ENCODE measurements at places on chromosomes 7 and 10.

- DNase-seq, result no peak
Observed at GRCh38 chr10:69960988-69961880, 91.4 kb upstream of the MACROH2A2 start.

DNA sequence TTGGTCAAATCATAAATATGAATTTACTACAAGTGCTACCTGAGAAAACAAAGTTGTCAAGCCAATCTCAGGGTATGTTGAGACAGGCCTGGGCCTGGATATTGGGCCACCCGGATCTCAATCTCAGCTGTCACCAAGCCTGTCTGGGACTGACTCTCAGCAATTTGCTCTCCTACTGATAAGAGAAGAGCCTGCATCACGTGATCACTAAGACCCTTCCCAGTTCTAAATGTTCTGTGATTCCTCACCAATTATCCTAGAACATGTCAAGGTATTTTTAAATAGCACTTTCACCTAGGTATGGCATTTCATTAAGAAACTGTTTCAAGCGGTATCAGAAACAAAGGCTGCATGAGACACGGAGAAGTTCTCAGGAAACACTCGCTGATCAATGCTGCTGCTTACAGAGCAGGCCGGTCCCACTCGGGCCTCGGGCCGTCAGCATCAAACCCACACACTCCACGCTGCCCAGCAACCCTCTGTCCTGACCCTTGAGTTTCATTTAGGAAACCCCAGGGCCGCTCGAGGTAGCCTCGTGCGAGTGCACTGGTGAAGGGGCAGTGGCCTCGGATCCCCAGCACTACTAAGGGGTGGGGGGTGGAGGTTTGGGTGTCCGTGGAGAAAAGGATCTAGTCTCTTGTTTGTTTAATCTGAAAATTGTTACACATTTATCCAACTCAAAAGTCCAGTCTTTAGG, 4.1 kb downstream of the KLF6 start:
- no peak for DNase-seq

DNA sequence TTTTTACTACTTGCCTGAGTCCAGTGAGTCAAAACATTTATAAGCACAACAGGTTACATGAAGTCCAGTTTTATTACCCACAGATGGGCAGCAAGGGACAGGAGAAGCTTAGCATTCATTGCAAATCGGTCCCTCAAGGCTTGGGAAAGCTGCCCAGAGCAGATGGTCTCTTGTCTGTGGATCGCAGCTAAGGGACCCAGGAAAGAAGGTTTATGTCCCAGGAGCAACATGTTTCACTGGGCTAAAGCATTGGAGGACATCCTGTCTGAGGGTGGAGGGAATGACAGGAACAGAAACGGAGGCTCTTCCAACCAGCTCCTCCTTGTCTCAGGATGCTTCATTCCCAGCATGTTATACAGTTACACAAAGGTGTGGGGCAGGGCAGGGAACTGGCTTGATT, 39.3 kb downstream of the TRIM24 start:
- DNase-seq, result no peak

- no peak for DNase-seq
Observed at GRCh38 chr10:88918191-88918905, 34.2 kb downstream of the ACTA2 start.

DNA sequence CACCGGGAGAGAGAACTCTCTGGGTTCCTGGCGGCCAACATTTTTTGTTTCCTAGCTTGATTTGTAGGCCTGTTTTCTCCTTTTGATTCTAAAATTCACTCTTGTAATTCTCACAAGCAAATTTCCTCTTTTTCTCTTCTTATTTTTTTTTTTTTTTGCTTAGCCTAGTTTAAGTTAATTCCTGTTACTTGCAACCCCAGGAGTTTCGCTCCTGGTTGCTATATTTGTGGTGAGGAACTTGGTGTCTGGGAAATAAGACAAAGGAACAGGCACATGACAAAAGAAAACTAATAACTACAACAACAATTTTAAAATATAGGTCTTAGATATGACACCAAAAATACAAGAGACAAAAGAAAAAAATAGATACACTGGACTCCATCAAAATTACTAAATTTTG, 6.7 kb downstream of the AOAH start:
- DNase-seq, result no peak

GRCh38 chr7:35550831-35551230, 144.1 kb downstream of the HERPUD2 start:
- DNase-seq, result no peak

DNA sequence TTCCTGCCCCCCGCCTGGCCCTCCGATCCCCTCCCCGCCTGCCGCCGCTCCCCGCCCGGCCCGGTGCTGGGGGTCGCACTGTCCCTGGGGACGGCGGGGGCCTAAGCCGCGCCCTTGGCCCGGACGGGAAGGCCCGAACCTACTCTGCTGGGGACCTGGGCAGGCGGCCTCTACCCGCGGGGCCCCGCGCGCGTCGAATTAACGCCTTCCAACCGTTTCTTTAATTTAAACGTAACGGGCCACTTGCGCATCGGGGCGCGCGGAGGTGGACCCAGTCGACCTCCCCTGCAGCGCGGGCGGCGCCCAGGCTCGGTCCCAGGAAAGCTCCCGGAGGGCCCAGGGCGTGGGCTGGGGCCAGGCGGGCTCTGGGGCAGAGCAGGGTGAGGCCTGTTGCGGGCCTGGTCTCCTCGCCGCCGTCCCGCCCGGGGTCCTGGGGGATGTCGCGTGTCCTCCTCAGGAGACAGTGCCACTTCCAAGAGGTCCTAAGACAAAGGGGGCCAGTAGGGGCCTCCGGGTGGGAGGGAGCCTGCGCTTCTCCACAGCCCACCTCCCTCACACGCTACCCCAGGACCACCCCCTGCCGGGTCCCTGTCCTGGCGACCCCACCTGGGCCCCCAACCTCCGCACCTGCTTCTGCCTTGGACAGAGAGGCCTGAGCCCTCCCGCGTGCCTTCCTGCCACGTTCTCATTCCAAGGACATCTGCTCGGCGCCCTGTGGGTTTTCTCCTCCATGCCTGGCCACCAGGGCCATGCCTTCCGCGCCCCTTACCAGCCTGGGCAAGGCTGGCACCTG, 658 bp upstream of the PTPRN2 start:
- DNase-seq, result no peak

- DNase-seq, result no peak
Observed at GRCh38 chr7:27178366-27178765, 4.2 kb upstream of the HOXA10 start.

DNA sequence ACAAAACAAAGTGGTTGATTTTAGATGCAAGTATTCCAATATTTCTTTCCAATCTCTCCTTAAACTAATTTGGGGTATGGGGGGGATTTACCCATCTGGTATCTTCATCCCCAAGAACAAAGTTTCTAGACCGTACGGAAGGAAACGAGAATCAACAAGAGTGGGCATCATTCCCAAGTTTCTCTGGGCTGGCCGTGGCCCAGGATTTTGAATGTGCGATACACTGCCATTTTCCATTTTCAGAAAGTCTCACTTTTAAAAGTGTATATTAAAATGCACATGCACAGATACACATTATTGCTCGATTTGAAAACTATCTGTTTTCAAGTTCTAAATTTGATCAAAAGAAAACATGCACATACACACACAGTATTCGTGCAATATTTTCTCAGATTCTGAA, 234.5 kb downstream of the CHCHD3 start:
- no peak for DNase-seq

GRCh38 chr7:81410471-81411117, 359.3 kb downstream of the HGF start:
- no peak for DNase-seq

DNA sequence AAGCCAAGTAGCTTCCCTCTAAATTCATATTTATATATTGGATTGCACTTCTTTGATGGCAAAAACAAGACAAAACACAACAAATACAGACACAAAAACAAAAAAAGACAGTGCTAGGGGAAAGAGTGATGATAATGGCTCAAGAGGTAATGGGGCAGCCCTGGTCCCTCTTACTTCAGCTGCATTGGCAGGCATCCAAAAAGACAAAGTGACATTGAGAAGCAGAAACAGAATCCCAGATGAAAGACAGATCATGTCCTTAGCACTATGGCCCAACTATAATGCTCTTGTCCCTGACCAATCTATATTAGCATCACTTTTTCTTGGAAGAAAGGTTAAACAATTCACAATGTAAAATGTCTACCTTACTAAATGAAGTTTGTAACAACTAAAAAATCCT, 76.2 kb downstream of the GPR85 start:
- no peak for DNase-seq

GRCh38 chr10:10816447-10816846, 201.2 kb upstream of the CELF2 start:
- no peak for DNase-seq

- DNase-seq, result no peak
Observed at GRCh38 chr10:72563327-72563932, 62.4 kb downstream of the MICU1 start.

DNA sequence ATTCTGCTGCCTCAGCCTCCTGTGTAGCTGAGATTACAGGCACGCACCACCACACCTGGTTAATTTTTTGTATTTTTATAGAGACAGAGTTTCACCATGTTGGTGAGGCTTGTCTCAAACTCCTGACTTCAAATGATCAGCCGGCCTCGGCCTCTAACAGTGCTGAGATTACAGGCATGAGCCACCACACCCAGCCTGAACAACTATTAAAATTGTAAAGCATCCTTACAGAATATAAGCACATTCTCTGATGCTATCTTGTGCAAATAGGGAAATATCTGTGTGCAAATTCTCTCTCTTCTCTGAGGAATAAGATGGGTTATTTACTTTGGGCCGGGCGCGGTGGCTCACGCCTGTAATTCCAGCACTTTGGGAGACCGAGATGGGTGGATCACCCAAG, 12.5 kb downstream of the NUDCD3 start:
- DNase-seq, result no peak

DNA sequence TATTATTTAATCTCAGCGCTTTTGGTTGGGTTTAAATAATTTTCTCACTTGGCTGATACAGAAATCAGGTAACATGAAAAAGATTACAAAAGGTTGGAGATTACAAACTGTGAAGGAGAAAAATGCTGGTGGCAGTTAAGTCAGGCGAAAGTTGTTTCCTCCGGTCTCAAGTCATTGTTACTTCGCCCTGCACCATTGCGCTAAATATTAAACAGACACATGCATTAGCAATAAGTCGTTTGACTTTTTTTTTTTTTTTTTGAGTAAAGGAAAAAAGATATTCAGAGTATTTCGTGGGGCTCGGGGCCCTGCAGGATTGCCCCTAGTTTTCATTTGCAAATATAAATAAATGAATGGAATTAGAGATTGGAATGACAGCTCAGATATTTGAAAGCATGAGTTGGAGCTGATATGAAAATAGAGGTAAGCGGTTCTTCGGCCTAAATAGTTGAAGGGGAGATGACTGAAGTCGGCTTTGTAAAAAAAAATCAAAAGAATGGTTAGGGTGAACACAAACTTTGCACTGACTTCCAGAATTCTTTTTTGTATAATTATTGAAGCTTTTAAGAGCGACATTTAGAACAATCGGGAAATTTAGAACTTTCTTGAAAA, 914 bp downstream of the SDHAF3 start:
- no peak for DNase-seq

DNA sequence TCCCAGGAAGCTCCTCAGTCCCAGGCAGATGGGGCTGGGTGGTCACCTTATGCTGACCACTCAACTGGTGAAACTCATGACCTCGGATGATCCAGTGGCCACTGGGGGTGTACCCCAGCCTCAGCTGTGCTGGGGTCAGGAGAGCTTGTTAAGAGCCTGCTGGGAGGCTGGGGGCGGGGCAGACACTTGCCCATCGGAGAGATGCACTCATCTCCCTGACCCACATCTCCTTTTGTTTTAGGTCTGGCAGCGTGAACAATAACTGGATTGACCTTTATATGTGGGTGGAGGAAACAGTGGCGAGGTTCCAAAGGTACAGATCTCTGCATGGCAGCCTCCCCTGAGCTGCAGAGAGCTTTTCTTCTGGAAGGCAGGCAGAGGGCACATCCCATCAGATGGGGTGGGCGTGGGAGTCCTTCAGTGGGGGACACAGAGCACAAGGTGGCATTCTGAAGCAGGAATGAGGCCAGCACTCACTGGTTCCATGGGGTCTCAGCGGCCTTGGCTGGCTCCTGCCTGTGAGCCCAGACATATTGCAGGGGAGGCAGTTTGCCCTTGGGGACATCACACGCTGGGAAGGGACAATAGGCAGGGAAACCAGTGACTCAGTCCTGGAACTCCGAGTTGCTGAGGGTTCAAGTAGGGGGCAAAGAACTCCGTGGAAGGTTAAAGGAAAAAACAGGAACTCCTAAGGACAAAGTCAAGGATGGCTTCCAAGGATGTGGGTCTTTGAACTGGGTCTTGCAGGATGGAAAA, 5.2 kb downstream of the ANTXRL start:
- DNase-seq, result no peak

DNA sequence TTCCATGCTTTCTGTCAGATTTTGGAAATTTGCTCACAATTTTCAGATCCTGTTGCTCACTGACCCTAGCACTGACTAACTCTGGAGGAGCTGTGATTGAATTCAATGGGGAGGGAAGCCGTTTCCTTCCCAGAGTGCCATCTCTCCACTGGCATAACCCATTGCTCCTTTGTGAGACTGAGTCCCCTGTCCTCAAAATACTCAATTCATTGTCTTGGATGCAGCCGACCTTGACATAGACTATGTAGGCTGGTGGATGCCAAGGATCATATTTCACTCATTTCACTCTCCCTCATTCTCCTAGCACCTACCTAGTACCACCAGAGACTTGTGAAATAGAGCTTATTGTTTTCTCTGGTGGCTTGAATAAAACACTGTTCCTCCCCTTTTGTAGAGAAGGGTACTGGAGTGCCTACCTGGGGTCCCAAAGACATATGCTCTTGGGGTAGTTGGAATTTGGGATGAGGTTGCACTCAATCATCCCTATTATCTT, 511.3 kb upstream of the ZMIZ1 start:
- no peak for DNase-seq

GRCh38 chr7:127844165-127844564, 187.1 kb downstream of the LRRC4 start:
- no peak for DNase-seq
